ENCODE measurements at places on chromosomes 2 and 18.

GRCh38 chr2:104914509-104914908, 60.6 kb downstream of the POU3F3 start:
- no peak for DNase-seq

- no peak for DNase-seq
Measured at GRCh38 chr18:10912790-10913545, 236.4 kb downstream of the PIEZO2 start.

DNA sequence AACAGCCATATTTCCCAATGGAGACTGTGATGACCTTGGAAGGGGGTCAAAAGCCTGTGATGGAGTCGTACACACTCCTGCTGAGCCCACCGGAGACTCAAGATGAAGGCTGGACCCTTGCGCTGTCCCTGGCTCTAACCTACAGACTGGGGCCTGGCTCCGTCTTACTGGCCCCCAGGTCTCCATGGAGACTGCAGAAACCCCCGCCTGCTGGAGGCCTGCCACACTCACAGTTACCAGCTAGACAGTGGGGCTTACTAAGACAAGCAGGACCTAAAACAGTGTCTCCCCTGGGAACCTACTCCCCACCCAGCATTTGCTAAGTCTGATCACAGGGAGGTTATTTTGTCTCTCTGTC, 9.6 kb downstream of the C2orf72 start:
- no peak for DNase-seq

- DNase-seq, result no peak
Measured at GRCh38 chr2:230982126-230982525, 13.8 kb upstream of the SPATA3 start.

- DNase-seq, result no peak
Measured at GRCh38 chr2:36564377-36564930, 33.5 kb downstream of the FEZ2 start.

DNA sequence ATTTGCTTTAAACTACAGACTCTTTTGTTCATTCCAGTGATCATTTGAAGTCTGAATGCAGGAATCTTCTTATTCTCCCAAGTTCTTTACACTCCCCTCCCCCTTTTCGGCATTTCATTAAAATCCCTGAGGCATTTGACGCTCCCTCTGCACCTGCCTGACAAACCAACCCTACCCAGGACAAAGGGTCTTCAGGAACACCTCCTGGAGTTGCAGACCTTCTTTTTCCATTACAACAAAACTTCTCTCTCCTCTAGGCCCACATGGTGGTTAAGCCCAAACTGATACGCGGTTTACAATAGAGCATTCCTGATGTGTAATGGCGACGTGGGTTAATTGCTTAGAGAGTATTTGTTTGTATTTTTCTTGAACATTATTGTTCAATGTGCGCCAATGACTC, 367.4 kb downstream of the FBXO15 start:
- DNase-seq, result no peak

- no peak for DNase-seq
Measured at GRCh38 chr2:189657867-189658266, 3.4 kb upstream of the ASNSD1 start.

GRCh38 chr2:100765481-100765880, 54.5 kb upstream of the NPAS2 start:
- no peak for DNase-seq

DNA sequence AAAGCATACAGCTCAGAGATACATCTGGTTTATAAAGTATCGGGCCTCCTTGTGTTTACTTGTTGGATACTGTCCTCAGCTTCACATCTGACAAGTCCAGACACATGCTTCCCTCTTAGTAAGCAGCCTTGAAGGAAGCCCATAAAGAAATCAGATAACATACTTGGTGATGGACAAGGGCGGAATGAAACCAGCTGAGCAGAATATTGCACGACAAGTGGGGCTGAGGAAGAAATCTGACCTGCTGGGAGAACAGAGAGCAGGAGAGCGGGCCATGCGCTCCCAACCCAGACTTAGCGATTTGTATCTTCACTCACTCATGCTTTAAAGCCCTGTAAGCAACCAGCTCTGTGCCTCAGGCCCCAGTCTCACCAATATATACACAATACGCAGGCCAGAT, 208.4 kb downstream of the CDH20 start:
- no peak for DNase-seq

GRCh38 chr2:222969491-222969890, 82.5 kb upstream of the KCNE4 start:
- no peak for DNase-seq

DNA sequence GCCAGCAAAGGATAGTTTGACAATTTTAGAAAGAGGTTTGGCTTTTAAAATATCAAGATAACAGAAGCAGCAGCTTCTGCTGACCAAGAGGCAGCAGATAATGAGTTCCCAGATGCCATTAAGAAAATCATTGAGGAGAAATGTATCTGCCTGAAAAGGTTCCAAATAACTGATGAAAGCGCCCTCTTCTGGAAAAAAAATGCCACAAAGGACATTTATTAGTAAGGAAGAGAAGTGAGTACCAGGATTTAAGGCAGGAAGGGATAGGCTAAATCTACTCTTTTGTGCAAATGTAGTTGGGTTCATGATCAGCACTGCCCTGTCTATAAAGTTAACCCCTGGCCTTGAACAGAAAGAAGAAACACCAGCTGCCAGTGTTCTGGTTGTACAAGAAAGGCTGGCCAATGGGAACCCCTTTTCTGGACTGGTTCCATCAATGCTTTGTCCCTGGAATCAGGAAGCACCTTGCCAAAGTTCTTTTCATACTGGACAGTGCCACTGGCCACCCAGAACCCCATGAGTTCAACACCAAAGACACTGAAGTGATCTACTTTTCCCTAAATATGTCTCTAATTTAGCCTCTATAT, 40.6 kb downstream of the DHX57 start:
- no peak for DNase-seq

DNA sequence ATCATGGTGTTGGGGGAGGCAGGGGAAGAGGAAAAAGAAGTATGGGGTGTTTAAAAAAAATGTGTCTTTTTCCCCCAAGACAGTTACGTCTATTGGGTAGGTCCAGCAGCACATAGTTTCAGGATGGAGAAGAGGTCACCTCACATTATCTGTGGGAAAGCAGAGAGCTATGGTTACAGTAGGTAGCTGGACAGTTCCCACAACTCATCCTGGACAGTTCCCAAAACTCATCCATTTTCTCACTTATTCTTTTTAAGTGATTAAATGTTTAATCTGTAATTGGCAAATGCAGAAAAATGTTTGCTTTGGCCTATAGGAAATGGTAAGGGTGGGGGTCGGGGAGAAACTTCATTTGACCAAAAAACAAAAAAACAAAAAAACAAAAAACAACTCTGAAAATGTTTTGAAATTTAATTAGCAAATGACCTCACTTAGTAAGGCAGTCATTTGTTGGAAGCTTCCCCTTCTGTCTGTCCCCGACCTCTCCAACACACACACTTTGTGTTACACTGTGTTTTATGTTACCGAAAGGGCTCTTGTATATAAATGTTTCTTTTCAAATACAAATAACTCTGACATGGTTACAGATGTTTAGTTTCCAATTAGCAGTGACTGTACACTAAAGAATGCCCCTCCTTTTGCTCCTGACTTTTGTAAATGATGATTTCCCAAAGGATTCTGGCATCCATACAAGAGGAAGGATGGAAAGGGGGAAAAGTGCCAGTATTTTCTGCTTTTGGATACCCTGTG, 173.3 kb upstream of the ZFP36L2 start:
- no peak for DNase-seq

- DNase-seq, result no peak
Measured at GRCh38 chr2:158782616-158783015, 12.5 kb upstream of the DAPL1 start.

- DNase-seq, result no peak
Measured at GRCh38 chr18:31950583-31950982, 7.7 kb upstream of the TRAPPC8 start.

- no peak for DNase-seq
Measured at GRCh38 chr2:216775043-216775453, 79.7 kb upstream of the IGFBP5 start.

DNA sequence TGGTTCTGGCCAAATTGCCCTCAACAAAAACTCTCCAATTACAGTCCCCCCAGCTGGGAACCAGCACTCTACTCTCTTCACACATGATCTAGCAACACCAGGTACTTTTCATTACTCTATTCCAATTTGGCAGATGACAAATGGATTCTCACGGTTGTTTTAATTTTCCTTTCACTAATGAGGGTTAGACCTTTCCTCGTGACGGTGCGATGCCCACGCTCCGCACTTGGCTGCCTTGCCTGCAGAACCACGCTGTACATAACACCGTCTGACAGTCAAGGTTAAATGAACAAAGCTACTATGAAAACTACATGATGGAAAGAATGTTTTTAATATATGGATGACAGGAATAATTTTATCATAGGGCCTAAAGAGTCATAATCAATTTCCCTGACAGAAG, 141.5 kb downstream of the FBXO15 start:
- DNase-seq, result no peak

DNA sequence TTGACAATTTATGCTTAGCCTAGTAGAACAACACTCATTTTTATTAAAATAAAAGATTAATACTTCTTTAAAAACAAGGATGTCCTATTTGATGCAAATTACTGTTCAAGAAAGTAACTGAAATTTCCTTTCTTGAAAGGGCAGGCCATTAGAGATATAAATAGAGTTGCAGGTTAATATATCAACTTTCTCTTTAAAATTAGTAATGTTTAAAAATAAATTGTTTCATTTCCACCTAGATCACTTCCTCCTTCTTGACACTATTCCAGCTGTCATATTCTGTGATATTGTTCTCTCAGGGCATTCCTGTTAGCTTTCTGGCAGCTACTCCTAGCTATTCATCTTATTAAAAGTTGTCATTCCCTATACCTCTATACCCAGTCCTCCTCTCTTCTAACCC, 357.9 kb upstream of the NRP2 start:
- DNase-seq, result no peak

GRCh38 chr18:61967252-61967891, 74.6 kb upstream of the RNF152 start:
- DNase-seq, result no peak

DNA sequence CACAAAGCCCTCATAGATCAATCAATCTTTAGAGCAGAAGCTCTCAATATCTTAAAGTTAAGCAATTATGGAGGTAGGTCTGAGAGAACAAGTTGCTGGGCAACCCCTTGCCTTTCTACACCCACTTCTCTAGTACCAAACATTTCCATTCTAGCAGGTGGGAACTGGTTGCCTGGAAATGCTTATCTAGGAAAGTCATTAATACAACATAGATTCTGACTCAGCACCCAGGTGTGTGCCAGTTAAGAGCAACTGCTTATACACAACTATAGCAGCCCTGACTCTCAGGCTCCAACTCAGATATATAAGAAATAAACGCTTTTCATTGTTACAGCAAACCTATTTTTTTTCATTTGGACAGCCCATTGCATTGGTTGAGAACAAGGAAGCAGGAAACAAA, 237.7 kb downstream of the IRS1 start:
- DNase-seq, result no peak

DNA sequence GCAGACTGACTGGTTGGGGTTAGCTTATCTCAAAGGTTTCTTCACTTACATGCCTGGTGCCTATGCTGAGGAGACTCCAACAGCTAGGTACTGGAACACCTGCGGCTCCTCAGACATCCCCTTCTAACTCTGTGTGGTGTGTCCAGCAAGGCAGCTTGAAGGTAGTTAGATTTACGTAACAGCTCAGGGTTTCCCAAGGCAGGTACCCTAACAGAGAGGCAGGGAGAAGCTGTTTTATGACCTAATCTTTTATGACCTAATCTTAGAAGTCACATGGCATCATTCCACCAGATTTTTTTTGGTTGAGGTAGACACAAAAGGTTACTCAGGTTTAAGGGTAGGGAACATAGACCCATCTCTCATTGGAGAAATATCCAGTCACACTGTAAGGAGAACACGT, 17.4 kb upstream of the PAPOLG start:
- no peak for DNase-seq

- no peak for DNase-seq
Measured at GRCh38 chr18:79911344-79912270, 39.8 kb downstream of the SLC66A2 start.

GRCh38 chr2:28639836-28640235, 111.8 kb upstream of the PPP1CB start:
- no peak for DNase-seq

GRCh38 chr2:230636684-230637271, 75.9 kb upstream of the CAB39 start:
- DNase-seq, result no peak

- no peak for DNase-seq
Measured at GRCh38 chr2:52968043-52968442, 799.6 kb upstream of the CHAC2 start.

GRCh38 chr2:151198645-151199044, 63.0 kb downstream of the RBM43 start:
- no peak for DNase-seq

- no peak for DNase-seq
Measured at GRCh38 chr2:151733771-151734672, at the start of gene NEB. Gene NEB, minus strand, starts transcription at chr2:151734476. Its CDS starts 1,320 bp downstream, at chr2:151733156.
